ENCODE measurements at places on chromosomes 5 and 9.

- no peak for DNase-seq
These were observed 139.9 kb downstream of the LPAR1 start for GRCh38 chr9:110898358-110898757.

GRCh38 chr9:13919401-13919800 lies 394.5 kb downstream of the NFIB start:
- DNase-seq: no peak

DNA sequence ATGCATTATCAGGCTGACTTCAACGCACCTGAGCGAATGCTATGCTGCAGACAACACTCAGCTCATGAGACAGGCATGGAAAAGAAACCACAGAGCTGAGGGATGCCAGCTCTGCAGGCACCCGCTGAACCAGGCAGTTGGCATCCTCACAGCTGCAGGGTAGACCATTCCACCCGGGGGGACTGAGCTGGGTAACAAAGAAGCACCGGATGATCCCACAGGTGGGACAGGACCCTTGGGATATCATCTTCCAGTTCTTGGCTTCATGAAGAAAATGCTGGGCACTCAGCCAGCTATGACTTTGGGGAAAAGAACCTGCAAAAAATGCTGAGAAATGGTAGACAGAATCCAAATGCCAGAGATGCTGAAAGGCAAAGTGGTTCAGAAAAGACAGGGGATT lies 9.6 kb downstream of the EPB41L4B start:
- DNase-seq: no peak

GRCh38 chr9:8270235-8270634 lies 470.7 kb upstream of the DMAC1 start:
- DNase-seq: no peak

DNA sequence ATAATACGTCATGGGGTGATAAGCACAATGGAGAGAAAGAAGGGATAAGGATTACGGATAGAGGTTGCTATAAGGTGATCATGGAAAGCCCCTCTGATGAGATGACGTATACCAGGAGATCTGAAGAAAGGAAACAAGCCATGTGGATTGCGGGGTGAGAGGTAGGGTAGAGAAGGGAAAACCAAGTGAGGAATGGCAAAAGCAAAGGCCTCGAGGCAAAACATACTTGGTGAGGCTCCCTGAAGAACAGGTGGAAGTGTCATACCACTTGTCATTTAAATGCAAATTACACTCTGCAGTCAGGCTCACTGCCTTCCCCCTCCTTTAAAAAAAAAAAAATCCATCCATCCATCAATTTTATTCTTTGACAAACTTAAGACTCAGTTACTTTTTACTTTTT lies 420.8 kb downstream of the RAB3C start:
- no peak for DNase-seq

GRCh38 chr9:114908805-114909448 lies 21.5 kb downstream of the TNFSF8 start:
- DNase-seq: no peak

DNA sequence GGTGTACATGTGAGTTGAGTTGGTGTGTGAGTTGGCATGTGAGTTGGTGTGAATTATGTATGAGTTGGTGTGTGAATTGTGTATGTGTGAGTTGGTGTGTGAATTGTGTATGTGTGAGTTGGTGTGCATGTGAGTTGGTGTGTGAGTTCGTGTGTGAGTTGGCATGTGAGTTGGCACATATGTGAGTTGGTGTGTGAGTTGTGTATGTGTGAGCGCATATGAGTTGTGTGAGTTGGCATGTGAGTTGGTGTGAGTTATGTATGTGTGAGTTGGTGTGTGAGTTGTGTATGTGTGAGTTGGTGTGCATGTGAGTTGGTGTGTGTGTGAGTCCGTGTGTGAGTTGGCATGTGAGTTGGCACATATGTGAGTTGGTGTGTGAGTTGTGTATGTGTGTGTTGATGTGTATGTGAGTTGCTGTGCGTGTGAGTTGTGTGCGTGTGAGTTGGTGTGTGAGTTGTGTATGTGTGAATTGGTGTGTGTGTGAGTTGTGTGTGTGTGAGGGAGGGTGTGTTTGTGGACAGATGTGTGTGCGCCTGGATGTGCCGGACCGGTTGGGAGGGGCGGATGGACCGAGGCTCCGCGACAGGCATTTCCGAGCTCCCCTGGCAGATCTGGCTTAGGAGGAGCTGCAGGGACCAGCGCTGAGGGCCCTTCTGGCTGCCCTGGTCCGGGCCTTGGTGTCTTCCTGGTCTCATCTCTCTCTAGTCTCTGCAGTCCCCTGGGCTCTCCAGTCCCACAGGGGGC lies 162.5 kb upstream of the IER5L start:
- no peak for DNase-seq

GRCh38 chr5:31270396-31270795 lies 76.9 kb downstream of the CDH6 start:
- no peak for DNase-seq

DNA sequence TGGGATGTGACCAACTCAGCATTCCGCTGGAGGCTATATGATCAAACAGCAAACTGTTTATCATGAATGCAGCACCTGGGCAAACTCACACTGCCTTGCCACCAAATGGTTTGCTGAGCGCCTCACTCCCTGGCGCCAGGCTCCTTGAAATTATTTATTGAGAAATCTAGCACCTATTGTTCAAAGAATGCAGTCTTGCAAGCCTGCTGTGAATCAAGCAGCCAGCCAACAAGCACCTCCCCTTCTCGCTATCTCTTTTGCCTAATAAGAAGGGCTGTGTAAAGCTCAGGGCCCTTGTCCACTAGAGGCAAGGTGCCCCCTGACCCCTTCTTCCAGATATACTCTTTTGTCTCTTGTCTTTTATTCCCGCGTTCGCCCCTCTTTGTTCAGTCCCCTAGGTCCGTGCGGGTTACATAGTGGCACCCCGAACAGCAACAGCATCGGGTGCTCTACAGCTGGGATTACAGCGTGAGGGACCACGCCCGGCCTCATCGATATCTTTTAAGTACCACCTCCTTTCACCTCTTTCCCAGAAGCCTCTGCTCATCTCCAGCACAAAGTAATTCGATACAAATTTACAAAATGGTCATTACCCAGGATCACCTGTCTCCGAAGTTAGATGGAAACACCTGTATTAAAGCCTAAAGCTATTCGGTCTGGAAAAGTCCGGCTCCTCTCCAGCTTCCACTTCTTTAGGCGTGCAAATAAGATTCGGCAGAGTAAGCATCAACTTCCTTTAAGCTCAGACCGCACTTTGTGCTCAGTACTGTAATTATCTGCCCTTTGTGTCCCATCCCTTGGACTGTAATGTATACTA lies 896 bp downstream of the RIGI start:
- no peak for DNase-seq

Data from activated CD4-positive, alpha-beta T cell treated with anti-CD3 and anti-CD28 coated beads for 1 hour (primary cell).